NCI-H2081 (cell line): ENCODE measurements at places on chromosomes 11 and 22.

GRCh38 chr22:22720201-22720723, 75.8 kb downstream of the GGTLC2 start:
- DNase-seq = no peak

- no peak for DNase-seq
Observed at GRCh38 chr11:132751516-132752250, 780.6 kb downstream of the OPCML start.

GRCh38 chr22:38144025-38144405, 33.5 kb upstream of the BAIAP2L2 start:
- no peak for DNase-seq

- DNase-seq = no peak
Observed at GRCh38 chr11:103806130-103806895, 230.1 kb upstream of the DDI1 start.

GRCh38 chr22:42848941-42849550, 8.0 kb downstream of the ARFGAP3 start:
- DNase-seq = no peak

GRCh38 chr11:90947930-90948329, 725.1 kb upstream of the CHORDC1 start:
- DNase-seq = no peak
